WERI-Rb-1 (cell line): ENCODE measurements at places on chromosomes 1 and 21.

DNA sequence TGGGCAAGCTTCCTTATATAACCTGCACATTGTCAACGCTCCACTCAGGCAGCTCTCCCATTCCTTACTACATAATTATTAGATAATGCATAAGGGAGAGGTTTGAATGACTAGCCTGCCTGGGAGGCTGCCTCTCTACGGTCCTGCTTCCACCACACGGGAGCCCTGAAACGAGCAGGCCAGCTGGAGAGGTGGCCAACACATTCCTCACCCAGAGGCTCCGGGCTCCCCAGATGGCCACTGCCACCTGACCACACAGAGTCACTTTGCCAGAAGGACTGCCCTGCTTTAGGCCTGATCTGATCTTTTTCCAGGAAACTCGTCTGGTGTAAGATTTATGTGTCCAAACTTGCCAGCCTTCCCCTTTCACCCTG lies 27.9 kb downstream of the HIVEP3 start:
- DNase-seq, result peak; percentile 31

- DNase-seq, result no peak
These were observed 2.7 kb upstream of the NEGR1 start for GRCh38 chr1:72285074-72285425.

DNA sequence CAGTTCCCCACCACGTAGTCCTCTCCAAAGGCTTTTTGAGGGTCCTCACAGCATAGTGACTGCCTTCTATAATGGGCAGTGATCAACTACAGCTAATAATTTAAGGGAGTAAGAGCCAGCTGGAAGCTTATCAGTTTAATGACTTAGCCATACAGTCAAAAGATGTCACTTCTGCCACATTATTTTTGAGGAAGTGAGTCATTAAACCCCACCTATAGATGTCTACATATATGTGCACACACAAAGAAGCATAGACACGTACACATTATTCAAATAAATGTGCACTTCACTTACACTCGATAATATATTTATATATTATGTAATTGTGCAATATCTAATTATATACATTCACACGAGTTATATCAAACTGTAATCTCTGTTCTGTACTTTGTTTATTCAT lies 1704.7 kb downstream of the KCNT2 start:
- no peak for DNase-seq

- no peak for DNase-seq
These were observed 38.2 kb downstream of the ARID1A start for GRCh38 chr1:26733982-26734381.

GRCh38 chr1:87278825-87279535 lies 49.7 kb upstream of the LMO4 start:
- no peak for DNase-seq

DNA sequence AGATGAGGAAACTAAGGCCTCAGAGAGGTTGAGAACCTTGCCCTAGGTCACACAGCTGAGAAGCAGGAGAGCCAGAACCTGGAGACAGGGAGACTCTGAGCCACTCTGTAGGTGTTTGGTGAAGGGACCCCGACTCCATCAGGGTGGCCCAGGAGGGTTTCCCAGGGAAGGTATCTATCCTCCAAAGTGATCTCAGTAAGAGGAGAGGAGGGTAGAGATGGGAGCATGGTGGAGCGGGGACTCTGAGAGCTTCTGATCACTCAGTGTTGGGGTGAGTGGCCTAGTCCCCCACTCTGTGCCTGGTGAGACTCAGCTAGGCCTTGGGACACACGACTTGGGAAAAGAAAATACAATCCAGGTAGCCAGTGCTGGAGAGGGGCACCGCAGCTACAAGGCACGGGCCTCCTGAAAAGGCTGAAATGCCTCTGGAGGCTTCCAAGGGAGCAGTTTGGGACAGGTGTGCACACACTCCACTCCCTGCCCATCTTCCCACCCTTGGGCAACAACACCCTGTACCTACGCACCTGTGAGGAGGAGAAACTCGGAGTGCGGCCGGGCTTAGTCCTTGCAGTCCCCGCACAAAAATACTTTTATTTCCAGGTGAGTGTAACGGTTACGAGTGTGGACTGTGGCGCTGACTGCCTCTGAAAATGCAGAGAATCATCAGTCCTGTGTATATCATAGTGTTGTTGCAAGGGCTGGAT lies 80.8 kb downstream of the CAMK2N1 start:
- no peak for DNase-seq

- no peak for DNase-seq
These were observed 90.7 kb downstream of the IGSF21 start for GRCh38 chr1:18198260-18198659.

DNA sequence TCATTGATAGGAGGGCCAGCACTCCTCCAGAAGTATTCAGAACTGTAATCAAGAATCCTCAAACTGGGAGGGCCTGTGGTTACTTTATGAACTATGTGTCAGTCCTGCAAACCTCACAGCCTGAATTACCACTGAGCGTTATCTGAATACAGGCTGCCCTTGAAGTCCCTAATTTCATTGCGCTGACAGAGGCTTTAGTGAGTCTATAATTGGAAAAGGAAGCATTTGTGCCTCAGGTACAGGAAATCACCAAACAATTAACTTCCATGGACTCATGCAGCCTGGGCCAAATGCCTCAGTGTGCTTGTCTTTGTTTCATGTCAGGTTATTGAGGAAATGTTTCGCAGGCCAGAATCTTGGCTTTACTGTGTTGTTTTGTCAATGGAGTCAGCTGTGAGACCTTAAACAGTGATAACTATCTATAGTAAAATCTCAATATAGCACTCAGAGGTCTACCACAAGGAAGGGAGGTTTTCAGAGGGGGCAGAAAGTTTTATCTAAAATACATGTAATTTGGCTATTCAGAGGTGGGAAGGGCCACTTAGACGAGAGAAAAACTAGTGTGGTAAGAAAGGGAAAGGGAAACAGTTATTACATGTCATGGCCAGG lies 32.9 kb upstream of the DOCK7 start:
- no peak for DNase-seq

DNA sequence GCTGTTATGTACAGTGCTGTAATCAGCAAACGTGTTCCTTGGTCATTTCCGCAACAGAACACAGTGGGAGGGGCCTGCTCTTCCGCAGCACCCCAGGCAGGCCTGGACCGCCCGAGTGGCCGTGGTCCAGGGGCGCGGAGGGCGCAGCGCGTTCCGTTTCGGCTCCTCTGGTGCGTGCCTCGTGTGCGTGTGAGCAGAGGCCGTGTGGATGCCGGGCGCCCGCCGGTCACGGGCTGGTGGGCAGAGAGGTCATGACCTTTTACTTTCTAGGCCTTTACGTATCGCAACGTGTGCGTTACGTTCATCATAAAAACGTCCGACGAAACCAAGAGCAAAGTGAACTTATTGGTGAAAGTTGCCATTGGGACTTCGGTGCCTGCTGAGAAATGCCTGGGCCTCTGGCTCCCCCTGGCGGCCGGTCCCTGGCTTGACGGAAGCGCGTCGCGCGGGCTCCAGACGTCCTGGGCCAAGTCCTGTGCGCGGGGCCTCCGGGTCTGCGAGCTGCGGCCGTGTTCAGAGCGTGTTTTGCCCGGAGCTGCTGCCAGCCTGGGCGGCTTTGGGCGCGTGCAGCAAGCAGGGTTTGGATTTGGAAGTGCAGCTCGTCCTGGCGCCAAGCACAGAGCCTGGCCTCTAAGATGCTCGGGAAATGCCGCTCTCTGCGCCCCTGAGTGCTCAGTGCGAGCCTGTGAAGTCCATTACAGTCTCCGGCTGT lies 34.4 kb downstream of the COL18A1 start:
- DNase-seq, result peak; percentile 81

DNA sequence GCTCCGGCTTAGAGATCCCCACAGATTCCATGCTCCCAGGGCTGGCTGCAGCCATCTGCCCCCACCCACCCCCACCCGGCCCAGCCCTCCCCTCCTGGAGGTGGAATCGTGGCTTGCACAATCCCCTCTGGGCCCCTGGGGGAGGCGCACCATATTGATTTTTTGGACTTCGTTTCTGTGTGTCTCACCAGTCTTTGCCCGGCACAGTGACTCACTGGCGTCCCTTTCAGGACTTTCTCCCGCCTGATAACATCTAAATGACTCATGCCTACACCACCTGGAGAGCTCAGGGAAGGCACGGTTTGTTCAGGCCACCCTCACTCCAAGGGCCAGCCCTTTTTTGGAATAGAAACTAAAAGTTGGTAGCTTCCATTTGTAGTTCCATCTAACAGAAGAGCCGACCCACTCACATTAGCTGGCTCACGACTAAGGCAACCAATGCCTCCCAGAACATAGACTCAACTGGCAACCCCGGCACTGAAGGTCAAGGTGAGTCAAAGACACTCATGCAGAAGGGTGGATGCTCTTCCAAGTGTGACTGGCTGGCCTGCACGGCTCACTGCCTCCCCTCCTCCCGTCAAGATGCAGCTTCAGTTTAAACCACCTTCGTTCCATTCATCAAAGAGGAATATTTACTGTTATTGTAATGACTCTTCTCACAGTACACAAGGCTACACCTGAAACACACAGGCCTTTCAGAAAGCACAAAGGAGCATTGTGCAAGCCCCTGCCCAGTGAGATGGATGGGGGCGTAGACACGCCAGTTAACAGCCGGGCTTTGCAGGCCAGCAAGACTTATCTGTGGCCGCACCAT lies 18.1 kb upstream of the ETS2 start:
- peak; percentile 68 for DNase-seq

GRCh38 chr1:162327144-162327787 lies 49.4 kb downstream of the SPATA46 start:
- DNase-seq, result no peak

DNA sequence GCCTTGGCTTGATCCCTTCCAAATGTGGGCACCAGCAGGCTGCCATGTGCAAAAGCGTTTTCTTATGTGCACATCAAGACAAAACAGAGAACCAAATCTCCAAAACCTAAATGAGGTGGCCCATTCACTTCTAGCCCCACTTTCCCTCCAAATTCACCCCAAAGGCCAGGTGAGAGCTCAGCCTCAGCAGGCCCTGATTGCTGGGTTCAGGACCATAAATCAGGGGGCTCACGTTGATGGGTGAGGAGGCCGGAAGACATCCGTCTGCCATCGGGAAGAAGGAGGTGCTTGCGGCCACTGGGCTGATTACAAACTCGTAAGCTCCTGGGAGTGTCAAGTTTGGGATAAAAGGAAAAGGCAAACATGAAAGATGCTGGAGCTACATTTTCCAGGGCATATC lies 86.7 kb upstream of the CLDN14 start:
- no peak for DNase-seq

DNA sequence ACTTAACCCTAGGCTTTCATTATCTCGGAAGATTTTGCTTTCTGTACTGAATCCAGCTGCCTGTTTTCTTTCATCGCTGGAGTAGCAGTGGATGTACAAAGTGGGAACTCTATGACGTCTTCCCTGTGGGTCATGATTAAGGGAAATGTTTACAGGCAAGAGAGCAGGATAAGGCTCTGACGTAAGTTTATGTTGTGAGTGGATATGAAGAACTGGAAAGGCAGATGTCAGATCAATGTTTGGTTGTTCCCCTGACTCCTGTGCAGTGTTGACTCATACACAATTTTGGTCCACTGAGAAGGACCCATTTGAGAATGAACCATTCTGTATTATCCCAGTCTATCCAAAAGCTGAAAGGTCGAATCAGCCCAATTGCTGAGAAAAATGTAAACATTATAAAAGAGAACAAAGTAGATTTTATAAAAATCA lies 292.4 kb downstream of the GRIK1 start:
- no peak for DNase-seq

- DNase-seq, result no peak
These were observed 45.1 kb upstream of the ACTRT2 start for GRCh38 chr1:2976180-2976562.

- no peak for DNase-seq
These were observed 1.2 kb upstream of the DHCR24 start for GRCh38 chr1:54888080-54888733.

GRCh38 chr1:15797614-15798390 lies 9.6 kb downstream of the UQCRHL start:
- DNase-seq, result no peak

GRCh38 chr1:198929961-198930599 lies 291.2 kb downstream of the PTPRC start:
- DNase-seq, result no peak

DNA sequence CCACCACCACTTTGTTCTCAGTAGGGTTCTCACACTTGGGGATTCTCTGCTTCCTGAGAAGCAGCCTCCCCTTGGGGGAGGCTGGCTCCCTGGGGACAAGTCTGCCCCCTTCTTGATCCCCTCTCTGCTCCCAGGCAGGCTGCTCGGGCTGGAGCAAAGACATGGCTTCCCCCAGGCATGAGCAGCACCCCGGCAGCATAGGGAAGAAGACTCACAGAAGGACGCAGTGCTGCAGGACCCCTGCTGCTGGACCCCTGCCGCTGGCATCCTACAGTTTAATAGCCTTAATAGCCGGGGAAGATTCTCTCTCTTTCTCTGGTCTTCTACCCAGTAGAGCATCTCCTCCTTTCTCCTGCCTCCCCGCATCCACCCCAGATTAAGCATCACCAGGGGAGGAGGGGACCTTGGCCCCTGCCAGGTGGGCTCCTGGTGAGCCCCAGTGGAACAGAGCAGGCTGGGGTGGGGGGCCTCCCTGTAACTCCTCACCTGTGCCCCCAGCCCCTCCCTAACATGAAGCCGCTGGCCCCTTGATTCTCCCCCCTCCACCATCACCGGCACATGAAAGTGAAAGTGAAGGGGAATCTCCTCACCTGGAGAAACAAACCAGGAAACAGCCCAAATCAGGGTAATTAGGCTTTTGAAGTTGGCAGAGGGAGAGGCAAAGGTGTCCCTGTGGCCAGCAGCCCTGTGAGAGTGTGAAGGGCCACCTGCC lies 2.5 kb downstream of the WNT3A start:
- no peak for DNase-seq

DNA sequence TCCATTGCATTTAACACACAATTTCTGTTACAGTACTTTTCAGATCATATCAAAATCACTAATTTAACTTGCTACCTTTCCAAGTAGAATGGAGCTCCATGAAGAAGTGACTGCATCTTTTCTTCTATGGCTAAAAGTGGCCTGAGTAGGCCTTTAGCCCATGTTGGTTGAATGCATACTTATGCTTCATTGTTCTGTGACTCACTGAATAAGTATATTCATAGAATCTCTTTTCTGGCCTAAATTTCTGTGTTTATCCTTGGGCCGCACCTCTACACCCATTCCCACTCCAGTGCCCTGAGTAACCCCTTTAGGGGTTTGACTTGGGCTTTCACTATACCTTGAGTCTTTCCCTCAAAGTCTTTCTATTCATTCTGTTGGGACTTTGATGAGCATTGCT lies 42.1 kb upstream of the ARHGAP29 start:
- no peak for DNase-seq

DNA sequence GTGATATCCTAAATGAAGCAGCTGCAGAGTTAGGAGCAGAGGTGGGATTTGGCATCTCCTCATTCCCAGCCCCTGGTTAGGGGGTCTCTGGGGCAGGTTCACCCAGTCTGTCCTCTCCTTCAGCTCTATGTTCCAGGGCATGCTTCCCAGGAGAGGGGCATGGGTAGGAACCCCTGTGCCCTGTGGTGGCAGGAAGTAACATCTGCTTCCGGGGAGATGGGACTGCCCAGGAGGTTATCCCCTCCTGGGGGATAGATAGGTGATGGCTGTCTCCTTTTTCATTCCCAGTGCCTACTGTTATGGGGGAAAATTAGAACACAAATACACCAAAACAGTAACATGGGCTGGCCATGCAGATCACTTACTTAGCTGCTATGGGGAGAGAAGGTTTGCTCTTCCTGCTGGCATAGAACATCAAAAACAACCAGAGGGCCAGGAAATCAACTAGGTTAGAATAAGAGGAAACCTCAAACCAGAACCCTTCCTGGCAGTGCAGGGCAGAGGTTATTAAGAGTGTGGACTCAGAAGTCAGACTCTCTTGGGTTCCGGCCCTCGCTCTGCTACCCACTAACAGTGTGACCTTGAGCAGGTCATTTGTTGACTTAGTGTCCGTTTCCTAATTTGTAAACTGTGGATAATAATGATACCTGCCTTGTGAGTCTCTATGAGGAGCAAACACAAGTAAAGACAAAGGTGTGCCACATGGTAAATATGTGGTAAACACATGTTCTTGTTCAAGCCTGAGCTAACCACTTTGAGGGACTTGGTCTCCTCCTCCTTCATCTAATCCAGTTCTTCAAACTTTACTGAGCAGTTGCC lies 157.8 kb upstream of the JUN start:
- DNase-seq, result no peak
